ENCODE measurements at places on chromosomes 3 and 15. TPM values are rescaled to one million over a fixed set of nuclear protein-coding genes. Genes with fewer than 3 reads are reported as not detected.
A peak's percentile ranks its signal among the peaks of the same experiment; 100 is the strongest.

CCDC13 gene
- not detected for total RNA-seq

DNA sequence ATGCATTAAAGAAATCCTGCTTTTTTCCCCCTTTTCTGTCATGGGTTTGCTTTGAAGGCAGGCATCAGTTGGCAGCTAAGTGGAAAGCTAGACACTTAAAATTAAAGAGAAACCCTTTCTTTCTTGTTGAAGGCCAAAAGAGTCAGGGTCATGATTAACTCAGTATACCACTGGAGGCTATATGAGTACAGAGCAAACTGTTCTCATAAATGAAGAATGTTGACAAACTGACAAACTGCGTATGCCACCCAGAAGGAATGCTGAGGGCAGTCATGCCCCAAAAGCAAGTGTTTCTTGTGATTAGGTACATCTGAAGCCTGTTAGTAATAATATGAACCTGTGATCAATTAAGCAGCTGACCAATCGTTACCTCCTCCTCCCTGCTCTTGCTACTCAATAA lies 43.6 kb upstream of the COL6A6 start:
- DNase-seq: no peak

DNA sequence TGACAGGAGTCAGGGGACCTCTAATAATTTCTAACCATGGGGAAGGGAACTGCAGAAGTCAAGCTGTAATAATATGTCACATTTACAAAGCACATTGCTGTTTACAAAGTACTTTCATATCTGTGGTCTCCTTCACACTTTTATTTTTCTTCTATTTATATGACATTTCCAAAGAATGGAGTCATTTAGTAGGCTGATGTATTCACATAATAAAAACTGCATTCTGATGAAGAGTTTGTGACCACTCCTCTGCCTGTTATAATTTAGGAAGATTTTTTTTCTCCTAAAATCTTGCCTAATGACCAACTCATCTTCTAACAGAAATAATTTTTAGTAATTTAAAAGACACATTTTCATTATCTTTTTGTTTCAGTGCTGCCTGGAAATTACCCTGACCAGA lies 272.2 kb upstream of the VEPH1 start:
- DNase-seq: no peak

DNA sequence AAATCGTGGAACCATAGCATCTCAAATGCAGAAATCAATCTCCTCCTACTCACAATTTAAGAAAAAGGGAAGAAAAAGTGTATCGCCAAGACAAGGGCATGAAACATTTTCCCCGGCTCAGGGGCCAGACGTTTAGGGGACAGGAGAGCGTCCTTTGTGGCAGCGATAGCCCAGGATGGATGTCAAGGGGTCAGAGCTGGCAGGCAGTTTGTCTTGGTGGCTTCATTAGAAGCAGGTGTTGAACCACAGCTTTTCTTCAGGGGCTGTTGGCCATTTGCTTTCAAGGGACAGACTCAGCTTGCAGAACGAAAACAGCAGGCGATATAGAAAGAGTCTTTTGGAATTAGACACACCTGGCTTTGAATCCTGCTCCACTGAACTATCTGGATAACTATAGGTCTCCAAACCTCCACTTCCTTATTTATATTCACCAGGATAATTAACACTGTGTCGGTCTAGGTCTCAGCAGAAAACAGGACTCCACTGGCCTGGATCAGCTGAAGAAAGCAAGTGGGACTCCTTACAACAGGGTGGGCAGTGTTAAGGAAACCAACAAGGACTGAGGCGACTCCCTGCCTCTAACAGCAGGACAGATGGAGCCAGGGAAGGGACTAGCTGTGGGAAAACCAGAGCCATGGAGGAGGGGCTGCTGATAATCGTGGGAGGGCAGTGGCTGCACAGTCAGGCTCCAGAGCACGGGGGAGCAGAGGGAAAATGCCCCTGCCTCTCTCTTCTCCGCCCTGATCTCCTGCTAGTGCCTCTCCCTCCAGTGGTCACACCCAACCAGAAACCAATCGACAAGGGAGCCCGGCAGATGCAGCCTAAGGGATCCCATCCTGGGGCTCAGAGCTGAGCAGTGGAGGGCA lies 123.6 kb downstream of the LIPC start:
- DNase-seq: peak; percentile 57

DNA sequence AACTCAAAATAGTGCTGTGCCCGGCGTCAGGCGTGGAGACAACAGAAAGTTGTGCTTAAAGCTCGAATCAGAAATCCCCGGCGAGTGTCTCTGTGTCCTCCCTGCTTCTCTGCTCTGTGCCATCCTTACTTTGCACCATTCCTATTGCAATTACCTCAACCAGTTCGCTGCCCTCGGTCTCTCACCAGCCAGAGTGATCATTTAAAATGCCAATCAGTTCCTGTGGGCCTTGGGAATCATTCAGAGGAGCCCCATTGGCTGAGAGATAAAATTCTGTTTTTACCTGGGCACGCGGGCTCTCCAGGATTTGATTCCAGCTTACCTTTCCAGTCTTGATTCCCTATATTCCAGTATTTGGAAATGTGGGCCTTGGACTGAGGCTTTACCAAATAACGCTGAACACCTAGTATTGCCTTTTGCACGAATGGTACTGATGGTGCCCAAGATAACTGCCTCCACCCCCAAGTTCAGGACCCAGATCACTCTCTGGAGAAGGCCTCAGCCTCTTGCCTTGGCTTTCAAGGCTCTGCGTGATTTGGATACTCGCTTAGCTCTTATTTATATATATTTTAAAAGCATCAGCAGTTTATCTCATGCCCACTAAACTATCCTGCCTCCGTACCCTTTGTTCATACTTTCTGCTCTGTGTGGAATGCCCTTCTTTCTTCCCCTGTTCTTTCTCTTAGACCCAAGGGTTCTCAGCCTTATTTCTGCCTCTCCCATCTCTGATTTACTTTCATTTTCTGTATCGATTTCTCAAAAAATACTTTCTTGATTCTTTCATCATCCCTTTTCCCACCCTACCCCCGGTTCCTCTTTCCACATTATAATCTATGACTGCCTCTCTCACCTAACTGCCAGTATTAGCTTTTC lies 863 bp downstream of the PSMA4 start:
- no peak for DNase-seq

Data from right atrium auricular region (tissue), 2 donors.